ENCODE measurements at places on chromosomes 3 and 15.

DNA sequence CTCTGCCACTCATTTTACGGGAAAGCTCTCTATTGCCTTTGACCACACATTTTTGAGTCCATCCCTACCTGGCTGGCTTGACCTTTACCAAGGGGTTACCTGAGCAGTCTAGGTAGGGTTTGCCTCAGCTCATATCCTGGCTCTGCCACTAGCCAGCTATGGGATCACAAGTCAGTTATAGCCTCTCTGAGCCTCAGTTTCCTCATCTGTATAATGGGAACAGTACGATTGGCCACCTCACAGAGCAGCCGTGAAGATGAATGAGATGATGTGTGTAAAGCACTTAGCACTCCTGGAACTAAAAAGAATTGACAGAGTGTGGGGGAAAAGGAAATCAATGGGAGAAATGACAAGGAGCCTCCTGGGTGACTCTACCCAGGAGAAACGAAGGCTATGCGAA is 28.0 kb downstream of the SPATA12 start:
- DNase-seq = no peak

DNA sequence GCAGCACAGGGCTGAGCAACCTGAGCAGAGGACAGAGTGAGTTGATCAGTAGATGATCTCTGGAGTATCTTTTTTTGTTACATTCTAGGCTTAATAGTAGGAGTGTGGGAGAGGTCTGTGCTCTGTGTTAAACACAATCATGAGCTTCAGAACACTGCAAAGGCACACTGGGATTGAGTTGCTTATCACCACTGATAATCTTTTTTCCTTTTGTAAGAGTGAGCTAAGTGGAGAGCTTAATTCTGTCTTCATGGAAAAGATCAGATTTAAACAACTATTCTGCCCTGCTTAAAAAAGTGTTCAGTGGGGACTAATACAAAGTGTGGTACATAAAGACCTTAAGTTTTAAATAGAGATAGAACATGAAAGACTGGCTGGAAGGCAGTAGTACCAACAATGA is 1.1 kb downstream of the OR4F6 start:
- DNase-seq = no peak

DNA sequence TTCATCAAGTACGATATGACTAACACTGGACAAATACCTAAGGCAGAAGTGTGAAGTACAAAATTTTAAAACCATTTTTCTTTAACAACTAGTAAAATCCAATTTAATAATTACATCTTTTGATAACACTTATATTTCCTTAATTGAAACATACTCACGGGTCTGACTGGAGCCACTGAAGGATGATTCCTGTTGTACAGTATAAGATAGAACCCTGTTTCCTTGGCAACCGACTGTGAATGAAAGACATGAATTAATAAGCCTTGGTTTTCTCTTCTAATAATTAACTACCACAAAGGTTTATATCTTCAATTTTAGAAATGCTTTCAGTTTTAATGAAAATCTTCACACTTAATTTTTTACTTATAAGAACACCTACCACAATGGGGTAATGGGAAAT is 19.4 kb downstream of the DHX36 start:
- no peak for DNase-seq

DNA sequence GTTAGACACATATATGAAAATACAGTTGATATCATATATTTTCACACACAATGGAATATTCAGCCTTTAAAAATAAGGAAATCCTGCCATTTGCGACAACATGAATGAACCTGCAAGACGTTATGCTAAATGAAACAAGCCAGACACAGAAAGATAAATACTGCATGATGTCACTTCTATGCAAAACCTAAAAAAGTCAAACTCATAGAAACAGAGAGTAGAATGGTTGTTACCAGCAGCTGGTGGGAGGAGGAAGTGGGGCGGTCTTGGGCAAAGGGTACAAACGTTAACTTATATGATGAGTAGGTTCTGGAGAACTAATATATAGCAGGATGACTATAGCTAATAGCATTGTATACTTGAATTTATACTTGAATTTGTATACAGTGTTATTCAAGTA is 213.2 kb upstream of the NR2F2 start:
- DNase-seq = no peak

DNA sequence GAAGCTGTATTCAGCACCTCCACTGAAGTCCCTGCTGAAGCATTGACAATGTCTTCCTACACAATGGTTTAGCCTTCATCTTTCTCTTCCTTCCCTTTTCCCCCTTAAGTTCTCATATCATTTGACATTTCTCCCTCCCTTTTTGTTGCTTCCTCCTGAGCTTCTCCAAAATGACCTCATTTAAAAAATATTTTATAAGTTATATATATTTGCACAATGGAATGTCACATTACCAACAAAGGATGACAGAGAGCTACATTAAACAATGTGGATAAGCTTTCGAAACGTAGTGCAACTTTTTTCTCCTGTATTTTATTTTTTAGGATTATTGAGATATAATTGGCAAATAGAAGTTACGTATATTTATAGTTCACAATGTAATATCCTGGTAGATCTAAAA is 13.2 kb upstream of the DLG1 start:
- no peak for DNase-seq

DNA sequence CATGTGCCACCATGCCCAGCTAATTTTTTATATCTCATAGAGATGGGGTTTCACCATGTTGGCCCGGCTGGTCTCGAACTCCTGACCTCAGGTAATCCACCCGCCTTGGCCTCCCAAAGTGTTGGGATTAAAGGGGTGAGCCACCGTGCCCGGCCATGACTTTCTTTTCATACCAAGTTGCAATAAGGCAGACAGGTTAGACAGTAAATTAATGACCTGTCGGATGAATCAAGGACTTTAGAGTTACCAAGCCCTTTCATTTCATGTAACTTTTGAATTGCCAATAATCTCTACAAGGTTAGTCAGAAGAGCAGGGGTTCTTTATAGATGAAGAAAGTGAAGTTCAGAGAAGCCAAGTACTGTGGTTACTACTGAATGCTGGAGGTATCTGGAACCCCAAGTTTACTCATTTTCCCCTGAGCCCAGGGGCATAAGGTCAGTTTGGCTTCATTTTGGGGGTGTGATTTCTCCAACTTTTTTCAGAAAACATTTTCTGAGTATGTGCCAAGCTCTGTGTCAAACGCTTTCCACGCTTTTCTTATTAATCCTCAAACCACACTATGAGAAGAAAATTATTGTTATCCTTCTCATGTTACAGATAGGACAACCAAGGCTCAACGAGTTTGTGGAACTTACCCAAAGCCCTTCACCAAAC is 11.9 kb downstream of the PRICKLE2 start:
- no peak for DNase-seq

GRCh38 chr3:133572158-133573053 is 1.1 kb upstream of the CDV3 start:
- peak; percentile 59 for DNase-seq

GRCh38 chr3:45043728-45044299 is 17.7 kb downstream of the CLEC3B start:
- DNase-seq = no peak

DNA sequence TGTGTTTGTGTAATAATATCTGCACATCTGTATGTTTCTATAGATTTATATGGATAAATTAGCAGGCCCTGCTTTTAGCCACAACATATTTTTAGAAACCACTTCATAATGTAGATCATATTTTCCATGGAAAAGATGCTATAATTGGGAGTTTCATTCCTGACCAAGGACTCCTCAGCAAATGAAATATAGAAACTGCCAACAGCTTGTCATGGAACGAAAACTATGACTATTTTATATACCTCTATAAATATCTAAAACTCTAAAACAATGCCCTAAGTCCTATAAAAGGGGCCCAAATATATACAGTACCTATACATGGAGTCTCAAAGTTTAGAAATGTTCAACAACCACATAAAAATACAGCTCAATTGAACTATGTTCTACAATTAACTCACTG is 27.9 kb downstream of the EID1 start:
- no peak for DNase-seq

DNA sequence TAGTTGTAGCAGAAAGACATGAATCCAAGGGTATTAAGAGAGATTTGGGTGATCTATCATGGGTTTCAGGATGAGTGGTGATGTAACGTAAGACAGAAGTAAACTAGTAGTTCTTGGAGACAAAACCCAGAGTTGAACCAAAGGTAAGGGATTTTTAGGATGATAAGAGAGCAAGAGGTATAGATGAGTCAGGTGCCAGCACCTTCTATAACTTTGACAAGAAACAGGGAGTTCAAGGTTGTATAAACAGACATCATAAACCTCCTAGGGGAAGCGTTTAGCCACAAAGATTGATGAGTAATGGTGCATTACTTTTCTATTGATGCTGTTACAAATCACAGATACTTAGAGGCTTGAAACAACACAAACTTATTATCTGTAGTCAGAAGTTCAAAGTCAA is 447.3 kb upstream of the ARHGEF26 start:
- no peak for DNase-seq

- peak; percentile 67 for DNase-seq
Measured at GRCh38 chr15:68298882-68299381, 21.4 kb downstream of the FEM1B start.

DNA sequence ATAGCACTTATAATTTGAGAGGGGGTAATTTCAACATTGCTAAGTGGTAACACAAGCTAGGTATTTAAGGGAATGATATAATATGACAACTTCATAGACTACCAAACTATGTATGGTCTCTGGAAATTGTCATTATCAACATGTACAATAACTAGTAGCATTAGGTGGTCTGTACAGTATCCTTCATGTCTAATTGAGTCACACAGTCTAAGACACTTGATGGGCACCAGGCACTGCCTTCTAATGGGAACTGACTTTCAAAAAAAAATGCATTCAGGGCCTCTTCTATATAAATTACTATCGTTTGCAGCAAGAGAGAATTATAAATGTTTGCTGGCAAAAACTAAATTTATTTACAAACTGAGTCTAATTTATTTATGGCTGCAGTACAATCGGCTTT is 271.8 kb downstream of the MECOM start:
- DNase-seq = no peak

GRCh38 chr15:43911235-43911781 is 84.5 kb downstream of the WDR76 start:
- DNase-seq = no peak

GRCh38 chr3:157119369-157119951 is 40.5 kb downstream of the CCNL1 start:
- no peak for DNase-seq

DNA sequence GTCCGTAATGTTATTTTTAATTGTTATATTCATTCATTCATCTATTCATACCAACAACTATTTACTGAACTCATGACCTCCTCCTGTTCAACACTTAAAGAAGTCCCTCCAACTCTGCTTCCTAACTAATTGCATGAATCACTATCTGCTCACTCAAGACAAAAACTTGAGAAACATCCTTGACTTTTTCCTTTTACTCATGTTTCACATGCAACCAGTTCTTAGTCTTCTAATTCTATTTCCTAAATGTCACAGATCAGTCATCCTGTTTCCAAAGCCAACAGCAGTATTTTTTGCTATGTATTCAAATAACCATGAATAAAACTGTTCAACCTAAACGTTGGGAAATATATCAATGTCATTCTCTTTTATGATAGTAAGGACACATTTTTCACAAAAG is 124.6 kb upstream of the GBE1 start:
- no peak for DNase-seq

DNA sequence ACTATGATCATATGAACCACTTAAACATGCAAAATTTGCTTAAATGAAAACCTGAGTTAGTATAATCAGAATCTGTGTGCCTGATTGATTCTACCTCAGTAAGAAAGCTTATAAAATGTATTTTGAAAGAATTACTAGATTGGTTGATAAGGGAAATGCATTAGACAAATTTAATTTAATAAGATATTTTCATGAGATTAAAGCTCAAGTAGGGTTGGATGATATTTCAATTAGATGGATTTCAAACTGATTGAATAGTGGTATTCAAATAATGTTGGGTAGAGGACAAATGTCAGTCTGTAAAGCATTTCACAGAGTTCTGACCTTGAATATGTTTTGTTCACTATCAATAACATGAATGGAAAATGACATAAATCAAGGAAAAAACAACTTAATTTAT is 780.4 kb upstream of the ALCAM start:
- DNase-seq = no peak

DNA sequence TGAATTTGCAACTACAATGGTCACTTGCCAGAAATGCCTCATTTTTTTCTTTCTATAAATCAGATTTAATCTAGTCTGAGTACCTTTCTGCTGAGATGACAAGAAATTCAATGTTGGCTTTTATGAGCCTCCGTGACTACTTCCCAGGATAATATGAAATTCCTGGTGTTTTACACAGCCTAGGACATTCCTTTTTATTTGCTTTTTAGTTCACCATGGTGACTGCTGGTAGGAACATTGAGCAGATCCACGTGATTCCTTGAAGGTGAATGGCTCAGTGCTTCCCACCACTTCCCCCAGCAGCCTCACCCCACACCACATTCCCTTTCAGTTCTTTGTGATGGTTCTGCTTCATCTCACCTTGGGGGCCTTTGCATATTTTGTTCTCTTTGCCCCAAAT is 4.3 kb upstream of the NPTN start:
- no peak for DNase-seq

- DNase-seq = no peak
Measured at GRCh38 chr3:15794842-15795650, 2.7 kb downstream of the ANKRD28 start.

DNA sequence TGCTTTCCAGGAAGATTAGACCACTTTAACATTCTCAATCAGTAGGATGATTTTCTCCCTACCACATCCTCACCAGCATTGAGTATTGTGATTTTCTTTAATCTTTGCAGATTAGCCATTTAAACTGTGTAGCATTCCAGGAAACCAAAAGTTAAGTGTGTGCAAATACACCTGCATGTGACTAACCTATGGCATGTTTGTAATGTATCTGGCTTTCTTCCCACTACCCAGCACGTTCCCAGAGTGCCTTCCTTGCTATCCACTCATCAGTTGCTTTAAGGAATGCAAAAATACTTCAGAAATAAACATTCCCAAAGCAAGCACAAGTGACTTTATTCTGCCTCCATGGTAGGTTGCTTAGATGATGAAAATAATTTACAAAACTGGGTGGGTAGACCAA is 74.2 kb downstream of the ATG7 start:
- no peak for DNase-seq

DNA sequence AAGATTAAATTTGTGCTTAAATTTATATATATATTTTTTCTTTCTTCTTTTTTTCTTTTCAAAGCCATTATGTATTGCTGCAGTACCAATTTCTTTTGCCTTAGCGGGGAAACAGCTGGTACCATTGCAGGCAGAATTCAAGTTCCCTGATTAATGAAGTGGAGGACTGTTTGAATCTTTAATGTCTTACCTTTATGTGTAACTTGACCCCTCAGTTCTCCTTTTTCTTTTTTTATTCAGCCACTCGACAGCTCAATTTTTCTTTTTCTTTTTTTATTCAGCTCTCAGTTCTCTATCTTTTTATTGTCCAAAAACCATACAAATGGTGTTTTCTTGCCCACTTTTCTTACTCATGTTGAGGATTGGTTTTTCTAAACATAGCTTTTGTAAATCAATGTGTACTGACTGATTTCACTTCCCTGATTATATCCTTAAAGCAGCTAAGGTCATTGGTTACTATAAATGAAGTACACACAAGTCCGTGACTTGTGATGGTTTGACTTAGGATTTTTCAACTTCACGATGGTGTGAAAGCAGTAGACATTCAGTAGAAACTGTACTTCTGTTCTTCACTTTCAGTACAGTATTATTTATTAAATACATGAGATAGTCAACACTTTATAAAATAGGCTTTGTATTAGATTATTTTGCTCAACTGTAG is 22.8 kb downstream of the ATP2C1 start:
- peak; percentile 11 for DNase-seq
